Activated CD8-positive, alpha-beta memory T cell treated with anti-CD3 and anti-CD28 coated beads for 1 hour (primary cell): ENCODE measurements at places on chromosomes 6 and 20.

GRCh38 chr6:110352563-110353262 lies 5.4 kb downstream of the METTL24 start:
- no peak for DNase-seq

GRCh38 chr6:33668914-33669313 lies 42.6 kb downstream of the UQCC2 start:
- DNase-seq: no peak

GRCh38 chr6:150445486-150445885 lies 76.7 kb downstream of the IYD start:
- DNase-seq: no peak

GRCh38 chr6:77666846-77667245 lies 14.0 kb downstream of the MEI4 start:
- no peak for DNase-seq

DNA sequence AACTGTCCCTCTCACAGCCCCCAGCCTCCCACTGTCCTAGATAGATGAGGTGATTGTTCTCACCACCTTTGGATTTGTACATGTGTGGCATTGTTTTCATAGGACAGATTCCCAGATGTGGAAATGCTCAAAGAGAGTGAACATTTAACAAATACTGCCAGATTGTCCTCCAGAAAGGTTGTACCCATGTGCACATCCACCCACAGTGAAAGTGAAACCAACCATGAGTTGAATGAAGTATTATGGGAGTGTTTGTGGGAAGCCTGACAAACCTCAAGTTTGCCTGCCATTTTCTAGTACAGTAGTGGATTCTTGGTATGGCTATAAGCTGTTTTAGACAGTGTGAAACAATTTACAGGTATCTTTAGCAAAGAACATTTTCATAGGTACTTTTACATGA lies 42.7 kb downstream of the ANKRD6 start:
- DNase-seq: no peak

DNA sequence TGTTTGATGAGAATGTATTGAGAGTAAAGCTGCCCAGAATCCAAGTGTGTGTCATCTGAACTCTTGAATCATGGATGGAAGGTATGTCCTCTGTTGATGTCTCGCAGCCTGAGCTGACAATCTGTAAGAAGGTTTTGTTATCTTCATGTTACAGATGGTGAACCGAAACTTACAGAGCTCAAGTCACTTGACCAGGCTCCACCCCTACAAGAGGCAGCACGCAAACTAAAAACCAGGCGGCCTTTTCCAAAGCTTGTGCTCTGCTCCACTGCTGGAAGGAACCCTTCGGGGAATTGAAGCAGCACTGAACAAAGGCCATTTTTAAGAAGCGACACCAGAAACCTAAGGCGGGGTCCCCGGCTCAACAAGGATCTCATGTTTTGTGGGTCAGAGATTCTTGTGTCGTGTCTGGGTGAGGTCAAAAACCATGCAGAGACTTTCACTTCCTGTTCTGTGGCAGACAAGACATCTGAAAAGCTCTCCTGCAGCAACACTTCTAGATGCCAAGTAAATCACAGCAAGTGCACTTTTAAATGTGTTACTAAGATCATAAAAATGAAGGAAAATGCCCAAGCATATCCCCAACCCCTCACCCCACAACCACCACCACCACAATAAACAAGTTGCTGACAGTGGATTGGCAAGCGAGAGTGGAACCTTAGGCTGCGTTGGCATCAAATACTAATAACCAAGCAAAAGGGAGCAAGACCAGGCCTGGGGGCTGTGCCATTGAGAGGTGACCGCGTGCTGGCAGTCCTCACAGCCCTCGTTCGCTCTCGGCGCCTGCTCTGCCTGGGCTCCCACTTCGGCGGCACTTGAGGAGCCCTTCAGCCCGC lies 27.3 kb downstream of the NQO2 start:
- no peak for DNase-seq

- no peak for DNase-seq
Measured at GRCh38 chr20:45016089-45016671, 49.9 kb downstream of the STK4 start.

- no peak for DNase-seq
Measured at GRCh38 chr6:166523782-166524559, 62.5 kb downstream of the RAMACL start.

GRCh38 chr20:57724610-57725405 lies 15.0 kb upstream of the PMEPA1 start:
- DNase-seq: no peak

DNA sequence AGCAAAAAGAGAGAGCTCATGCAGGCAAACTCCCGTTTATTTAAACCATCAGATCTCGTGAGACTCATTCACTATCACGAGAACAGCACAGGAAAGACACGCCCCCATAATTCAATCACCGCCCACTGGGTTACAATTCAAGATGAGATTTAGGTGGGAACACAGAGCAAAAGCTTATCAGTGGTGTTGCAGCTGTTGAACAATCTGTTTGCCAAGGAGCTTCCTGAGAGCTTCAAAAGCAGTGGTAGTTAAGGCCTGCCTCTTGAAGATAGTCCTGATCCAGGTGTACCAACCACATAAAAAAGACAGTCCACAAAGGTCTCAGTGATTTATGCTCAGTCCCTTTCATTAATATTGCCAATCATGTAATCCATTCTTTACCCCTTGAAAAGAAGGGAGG lies 269.4 kb upstream of the IRAK1BP1 start:
- no peak for DNase-seq

DNA sequence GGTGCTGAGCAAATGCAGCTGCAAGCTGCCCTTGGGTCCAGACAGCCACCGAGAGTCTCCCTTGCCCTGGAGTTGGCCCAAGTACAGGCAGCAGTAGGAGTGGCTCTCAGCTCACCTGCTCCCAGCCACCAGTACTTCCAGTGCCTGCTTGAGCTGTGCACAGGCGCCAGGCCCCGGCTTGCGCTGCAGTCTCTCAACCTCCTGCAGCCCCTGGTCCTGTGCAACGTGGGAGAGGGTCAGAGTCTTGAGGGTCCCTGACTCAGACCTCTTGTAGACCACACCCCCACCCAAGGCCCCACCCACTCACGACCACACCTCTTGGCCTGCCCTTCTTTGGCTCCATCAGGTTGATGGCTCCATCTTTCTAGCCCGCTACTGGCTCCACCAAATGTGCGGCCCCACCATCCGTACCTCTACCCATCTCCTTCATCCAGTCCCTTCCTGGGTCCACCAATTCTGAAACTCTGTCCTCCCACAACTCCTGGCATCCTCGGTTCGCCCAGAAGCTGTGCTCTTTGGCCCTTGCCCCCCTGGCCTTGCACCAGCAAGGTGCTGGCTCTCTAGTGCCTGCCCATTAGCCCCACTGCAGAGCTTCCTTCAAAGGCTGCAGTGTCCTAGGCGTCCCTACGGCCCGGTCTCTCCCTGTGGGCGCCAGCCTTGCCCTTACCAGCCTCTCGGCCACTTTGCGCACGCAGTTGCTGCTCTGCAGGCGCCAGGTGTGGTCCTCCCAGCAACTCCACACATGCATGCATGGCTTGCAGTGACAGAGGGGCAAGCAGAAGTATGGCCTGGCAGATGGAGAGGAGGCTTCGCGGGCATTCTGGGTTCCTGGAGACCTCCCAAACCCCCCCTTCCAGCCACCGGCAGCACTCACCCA lies 16.5 kb upstream of the SPAG4 start:
- no peak for DNase-seq

- no peak for DNase-seq
Measured at GRCh38 chr6:42249279-42249678, 31.6 kb upstream of the MRPS10 start.

- no peak for DNase-seq
Measured at GRCh38 chr6:157527471-157527907, 146.5 kb downstream of the ZDHHC14 start.

DNA sequence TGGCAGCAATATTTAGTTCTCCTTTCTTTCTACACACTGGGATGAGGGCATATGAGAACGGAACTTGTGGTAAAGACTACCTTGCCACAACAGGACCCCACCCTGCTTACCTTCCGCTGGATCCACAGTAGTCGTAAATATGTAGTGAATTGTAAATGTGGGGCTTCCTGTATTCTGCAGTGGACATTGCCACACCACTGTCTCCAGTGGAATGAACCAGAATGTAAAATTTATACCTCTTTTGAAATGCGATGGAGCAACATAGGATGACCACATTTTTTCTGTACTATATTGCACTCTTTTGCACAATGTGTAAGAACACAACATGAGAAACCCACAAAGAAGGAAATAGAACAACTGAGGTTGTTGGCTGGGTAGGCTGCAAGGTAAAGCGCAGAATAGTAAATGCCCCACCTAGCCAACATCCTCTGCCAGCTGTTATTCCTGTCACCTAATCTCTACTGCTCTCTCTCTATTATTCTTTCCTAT lies 16.1 kb upstream of the RIPOR2 start:
- DNase-seq: no peak

DNA sequence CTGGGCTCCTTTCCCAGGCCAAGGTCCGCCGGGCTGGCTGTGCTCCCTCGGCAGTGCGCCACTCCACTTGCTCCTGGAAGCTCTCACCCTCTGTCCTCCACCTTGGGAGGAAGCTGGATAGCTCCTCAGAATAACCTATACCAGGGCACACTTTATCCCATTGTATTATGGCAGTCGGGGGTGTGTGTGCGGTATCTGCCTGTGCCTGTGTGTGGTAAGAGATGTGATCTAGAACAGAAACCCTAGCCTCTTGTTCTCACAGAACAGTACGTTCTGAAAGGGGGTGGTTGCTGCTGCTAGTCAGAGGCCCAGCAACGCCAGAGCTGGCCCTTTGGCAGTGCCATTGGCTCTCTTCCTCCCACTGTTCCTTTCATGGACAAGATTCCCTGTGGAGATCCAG lies 168.4 kb downstream of the TBXT start:
- no peak for DNase-seq

DNA sequence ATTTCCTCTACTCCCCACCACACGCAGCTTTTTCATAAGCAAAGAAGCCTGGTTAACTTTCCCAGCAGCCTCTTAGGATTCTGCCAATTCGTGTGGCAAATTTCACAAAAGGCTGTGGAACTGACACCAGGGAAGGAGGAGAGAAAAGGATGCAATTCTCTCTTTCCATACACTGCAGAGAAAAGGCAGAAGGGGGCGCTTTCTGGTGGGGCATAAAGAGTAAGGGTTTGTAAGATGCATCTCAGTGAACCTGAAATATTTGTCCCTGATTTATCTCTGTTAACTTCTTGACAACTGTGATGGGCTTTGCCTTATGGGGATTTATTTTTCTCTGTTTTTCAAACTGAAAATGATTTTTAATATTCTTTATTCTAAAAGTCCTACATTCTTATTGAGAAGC lies 45.5 kb upstream of the GLP1R start:
- no peak for DNase-seq

- DNase-seq: no peak
Measured at GRCh38 chr6:130376936-130377335, 11.1 kb downstream of the TMEM200A start.

DNA sequence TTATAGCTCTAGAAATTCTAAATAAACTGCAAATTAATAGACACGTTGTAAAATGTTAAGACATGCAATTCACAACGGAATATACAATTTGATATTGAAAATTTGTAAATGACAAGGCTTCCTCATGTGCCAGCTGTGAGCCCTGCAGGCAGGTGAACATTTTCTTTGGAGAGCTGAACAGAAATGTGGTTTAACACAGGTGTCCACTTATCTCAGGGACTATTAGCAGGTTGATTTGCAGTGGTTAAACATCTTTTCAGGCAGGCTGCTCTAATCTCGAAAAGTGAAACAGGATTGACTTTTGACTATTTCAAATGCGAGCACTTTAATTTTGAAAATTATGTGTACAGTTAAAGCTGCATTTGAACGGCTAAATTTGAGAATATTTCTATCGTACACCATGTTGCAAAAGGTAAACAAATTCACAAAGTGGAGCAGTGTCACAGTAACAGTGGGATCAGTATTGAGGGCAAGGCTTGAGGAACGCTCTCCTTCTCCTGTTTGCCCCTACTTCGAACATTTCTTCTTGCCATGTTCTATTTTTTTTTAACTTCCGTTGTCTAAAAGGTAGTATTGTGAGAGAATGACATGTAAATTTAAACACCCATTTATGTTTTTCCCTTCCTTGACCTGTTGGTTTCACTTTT lies 210.8 kb downstream of the CDKAL1 start:
- DNase-seq: no peak

GRCh38 chr6:107592806-107593205 lies 102.9 kb downstream of the SOBP start:
- DNase-seq: no peak

GRCh38 chr20:34983995-34984735 lies 28.5 kb downstream of the MYH7B start:
- no peak for DNase-seq

GRCh38 chr6:21454262-21454661 lies 139.3 kb upstream of the SOX4 start:
- no peak for DNase-seq

DNA sequence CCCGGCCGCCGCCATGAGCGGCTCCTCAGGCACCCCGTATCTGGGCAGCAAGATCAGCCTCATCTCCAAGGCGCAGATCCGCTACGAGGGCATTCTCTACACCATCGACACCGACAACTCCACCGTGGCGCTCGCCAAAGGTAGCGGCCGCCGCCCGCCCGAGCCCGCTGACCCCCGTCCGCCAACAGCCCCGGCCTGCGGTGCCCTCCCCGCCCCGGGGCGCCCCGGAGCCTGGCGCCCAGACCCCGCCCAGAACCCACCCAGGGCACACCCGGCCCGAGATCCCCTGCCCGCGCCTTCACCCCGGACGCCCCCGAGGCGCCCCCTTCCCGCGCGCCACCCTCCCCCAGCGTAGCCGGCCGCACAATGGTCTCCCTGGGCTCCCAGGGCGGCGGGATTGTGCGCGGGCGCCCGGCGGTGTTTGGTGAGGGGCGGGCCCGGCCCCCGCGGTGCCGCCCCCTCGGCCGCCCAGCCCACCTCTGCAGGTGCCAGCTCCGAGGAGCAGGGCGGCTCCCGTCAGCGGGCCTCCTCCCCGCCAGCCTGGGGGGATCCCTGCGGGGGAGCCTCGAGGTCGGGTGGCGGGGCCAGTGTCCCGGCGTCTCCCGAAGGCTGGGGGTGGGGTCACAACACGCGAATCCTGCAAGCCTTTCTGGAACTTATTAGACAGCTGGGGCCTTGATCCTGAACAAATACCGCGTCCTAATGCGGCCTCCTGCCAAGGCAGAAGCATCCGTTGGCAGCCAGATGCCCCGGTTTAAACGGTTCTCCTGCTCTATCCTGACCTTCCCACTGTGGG lies 577 bp downstream of the LSM14B start:
- no peak for DNase-seq

- DNase-seq: no peak
Measured at GRCh38 chr6:168428863-168429262, 12.1 kb upstream of the SMOC2 start.

- no peak for DNase-seq
Measured at GRCh38 chr6:47621838-47622449, 76.4 kb upstream of the ADGRF4 start.

DNA sequence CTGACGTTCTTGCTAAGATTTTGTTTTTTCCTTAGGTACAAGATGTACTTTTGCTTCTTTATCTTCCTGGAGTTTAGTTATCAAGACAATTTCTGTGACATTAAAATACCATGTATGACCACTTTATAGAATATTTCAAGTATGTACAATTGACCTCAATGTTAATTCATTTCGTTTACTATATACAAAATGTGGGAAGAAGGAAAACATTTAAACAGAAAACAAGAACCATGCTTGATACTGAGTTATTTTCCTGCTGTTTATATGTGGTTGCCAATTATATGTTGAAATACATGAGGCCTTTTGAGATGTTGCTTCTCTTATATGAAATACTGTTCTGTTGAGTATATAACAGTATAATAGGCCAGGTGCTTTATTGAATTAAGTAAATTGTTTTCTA lies 184.3 kb downstream of the JARID2 start:
- no peak for DNase-seq

GRCh38 chr20:32635764-32636163 lies 38.0 kb downstream of the C20orf203 start:
- DNase-seq: no peak

GRCh38 chr6:42280966-42281533 lies 63.4 kb upstream of the MRPS10 start:
- no peak for DNase-seq
